ENCODE measurements at places on chromosomes 6 and 20.
A peak's percentile ranks its signal among the peaks of the same experiment; 100 is the strongest.

DNA sequence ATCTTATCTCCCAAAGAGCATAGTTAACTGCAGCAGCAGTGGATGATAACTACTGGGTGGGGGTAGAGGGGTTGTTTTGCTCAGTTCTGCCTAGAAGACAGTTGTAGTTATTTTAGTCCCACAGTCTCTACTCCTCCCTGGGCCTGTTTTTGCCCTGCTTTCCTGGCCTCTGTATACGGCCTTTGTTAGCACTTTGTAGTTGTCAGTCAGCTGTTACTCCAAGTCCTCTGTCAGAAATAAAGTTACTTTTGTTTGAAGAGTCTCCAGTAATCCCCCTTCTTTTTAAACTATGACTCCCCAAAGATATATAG is 113.9 kb downstream of the SLC16A10 start:
- DNase-seq = no peak

GRCh38 chr20:17761604-17762003 is 61.8 kb downstream of the BANF2 start:
- no peak for DNase-seq

DNA sequence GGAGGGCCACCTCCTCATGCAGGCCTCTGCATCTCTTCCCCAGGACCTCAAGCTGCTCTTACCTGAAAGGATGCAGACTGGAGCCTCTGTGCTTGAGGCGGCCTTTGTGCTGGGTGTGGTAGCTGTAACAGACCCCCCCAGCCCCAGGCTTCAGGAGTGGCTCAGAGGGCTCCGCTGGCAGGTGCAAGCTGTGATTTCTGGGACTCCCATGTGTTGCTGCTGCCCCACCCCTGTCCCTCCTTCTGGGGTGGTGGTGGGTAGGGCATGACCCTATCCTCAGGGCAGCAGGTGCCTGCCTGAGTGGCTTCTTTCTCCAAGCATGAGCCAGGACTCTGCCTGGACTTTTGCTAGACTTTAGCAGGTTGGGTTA is 121.2 kb downstream of the SULF2 start:
- no peak for DNase-seq

- no peak for DNase-seq
Measured at GRCh38 chr6:157172830-157173536, 150.3 kb downstream of the TMEM242 start.

DNA sequence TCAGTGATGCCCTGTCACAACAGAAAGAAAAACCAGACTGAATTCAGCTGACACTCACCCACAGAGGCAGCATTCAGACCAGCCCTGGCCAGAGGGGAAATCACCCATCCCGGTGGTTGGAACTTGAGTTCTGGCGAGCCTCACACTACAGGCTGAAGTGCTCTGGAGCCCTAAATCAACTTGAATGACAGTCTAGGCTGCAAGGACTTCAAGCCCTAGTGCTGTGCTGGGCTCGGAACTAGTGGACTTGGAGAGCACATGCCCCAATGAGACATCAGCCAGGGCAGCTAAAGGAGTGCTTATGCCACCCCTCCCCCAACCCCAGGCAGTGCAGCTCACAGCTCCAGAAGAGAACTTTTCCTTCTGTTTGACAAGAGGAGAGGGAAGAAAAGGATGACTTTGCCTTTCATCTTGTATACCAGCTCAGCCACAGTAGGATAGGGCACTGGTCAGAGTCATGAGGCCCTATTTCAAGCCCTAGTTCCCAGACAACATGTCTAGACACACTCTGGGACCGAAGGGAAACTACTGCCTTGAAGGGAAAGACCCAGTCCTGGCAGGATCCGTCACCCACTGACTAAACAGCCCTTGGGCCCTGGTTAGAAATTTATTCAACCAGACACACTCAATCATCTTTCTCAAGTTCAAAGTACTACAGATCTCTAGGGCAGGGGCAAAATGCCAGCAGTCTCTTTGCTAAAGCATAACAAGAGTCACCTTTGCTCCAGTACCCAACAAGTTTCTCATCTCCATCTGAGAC is 43.2 kb upstream of the PNRC1 start:
- no peak for DNase-seq

GRCh38 chr6:151374036-151374683 is 17.2 kb downstream of the ZBTB2 start:
- DNase-seq = no peak

GRCh38 chr6:108782179-108783041 is 65.8 kb upstream of the ARMC2 start:
- peak; percentile 49 for DNase-seq

- no peak for DNase-seq
Measured at GRCh38 chr6:118387921-118388701, 160.0 kb upstream of the PLN start.

DNA sequence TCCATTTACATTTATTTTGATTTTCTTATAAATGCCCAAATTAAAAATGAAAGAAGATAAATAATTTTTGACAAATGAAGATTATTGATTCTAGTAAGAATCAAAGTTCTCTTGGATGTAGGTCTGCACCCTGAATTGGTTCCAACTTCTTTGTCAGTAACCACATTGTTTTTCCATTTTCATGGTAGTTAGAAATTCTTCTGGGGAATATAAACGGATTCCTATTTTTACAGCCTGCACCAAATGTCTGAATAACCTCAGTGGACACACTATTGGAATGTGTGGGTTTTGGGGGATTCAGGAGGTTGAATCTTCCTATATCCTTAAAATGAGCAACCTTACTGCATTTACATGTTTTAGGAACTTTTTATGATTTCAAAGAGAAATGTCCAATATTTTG is 1085.3 kb upstream of the MAP3K7 start:
- no peak for DNase-seq

- no peak for DNase-seq
Measured at GRCh38 chr20:48523191-48523995, 304.4 kb downstream of the PREX1 start.

DNA sequence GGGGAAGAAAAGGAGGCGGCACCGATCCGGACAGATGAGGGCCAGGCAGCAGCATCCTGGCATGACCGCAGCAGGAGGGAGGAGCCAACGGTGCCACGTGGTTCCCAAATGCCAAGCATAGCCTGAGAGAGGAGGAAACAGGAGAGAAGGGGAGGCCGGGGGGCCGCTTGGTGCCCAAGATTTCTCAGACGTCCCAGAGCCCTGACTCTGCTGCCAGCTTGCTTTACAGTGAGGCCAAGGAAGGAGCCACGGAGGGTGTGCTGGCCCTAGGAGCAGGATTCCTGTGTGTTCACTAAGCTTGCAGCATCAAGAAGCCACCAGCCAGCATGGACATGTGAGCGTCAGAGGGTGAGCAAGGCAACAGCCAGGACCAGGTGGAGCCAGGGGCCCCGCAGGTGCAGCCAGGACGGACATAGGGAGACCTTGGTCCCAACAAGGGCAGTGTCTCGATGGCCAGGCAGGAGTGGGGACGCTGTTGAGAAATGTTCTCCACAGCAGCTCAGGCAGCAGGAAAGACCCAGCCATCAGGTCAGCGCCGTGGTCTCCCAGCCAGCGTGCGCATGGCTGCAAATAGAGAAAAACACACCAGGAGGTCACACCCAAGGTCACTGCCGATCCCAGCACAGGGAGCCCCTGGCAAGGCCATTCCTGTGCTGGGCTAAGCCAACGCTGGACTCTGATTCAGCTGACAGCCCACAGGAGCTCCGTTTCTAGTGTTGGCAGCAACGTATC is 143.7 kb downstream of the DLL1 start:
- peak; percentile 58 for DNase-seq

DNA sequence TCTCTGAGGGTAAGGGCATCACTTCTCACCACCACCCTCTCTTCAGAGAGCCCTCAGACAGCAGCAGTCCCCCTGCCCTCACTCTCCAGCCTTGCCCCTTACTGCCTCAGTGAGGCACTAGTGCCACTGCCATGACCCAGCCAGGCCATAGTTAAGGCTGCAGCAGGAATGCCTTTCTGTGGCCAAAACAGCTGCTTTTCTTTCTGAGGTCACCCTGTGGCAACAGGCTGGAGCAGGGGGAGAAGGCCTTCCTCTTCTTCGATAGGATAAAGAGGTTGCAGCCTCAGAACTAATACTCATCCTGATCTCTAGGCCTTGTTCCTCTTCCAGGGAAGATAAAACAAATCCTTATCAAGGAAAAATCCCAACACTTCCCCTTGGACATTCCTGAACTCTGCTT is 56.8 kb upstream of the ECI2 start:
- DNase-seq = no peak

DNA sequence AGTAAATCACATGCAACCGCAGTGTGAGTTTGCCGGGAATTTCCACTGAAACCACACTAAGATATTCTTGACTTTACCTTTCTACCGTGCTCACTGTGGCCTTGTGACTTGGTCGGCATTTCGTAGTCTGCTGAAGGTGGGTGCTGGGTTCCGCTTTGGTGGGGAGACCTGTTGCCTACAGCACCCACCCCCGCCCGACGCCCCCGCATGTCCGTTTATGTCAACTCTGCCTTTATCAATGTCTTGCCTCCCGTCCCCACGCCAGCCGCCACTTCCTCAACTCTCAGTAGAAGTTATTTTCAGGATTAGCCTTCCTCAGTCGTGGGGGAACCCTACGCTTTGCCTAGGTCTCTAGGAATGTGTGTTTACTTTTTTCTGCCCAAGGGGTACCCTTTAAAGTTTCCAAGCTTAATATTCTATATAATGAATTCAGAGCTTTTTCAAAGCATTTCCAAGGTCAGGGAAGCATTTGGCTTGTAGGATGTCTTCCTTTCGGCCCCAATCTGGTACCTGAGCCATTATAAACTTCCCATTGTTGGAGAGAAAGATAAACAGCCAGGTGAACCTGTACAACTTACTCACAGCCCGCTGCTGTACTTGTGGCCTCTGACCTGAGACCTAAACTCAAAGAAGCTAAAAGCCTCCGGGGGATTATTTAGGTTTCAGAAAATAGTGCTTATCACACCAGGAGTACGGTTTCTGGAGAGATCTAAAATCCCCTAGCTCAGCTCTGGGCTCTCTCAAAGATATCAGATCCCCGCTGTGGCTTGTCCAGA is 54.2 kb downstream of the TBC1D7 start:
- peak; percentile 68 for DNase-seq

GRCh38 chr6:112680091-112680490 is 333.0 kb downstream of the RFPL4B start:
- DNase-seq = no peak

- no peak for DNase-seq
Measured at GRCh38 chr6:43089874-43090558, 13.9 kb downstream of the PTK7 start.

DNA sequence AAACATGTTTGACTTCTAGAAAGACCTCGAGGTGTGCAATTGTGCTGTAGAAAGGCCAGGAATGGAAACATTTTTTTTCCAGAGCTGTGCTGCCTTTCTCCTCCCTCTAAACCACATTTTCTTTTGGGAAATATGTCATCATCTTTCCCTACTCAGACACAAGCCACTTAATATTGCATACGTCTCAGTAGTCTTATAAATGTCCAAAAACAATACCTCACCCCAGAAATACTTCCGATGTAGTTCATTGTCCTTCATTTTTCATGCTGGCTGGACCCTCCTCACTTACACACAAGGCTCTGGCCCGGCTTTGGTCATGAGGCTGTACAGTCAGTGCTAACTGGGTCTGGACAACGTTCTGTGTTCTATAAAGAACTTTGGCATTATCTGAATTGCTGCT is 126.4 kb downstream of the SCML4 start:
- no peak for DNase-seq

GRCh38 chr6:45655745-45656476 is 278.2 kb upstream of the SUPT3H start:
- no peak for DNase-seq

- no peak for DNase-seq
Measured at GRCh38 chr20:10591946-10592521, 81.8 kb downstream of the JAG1 start.

DNA sequence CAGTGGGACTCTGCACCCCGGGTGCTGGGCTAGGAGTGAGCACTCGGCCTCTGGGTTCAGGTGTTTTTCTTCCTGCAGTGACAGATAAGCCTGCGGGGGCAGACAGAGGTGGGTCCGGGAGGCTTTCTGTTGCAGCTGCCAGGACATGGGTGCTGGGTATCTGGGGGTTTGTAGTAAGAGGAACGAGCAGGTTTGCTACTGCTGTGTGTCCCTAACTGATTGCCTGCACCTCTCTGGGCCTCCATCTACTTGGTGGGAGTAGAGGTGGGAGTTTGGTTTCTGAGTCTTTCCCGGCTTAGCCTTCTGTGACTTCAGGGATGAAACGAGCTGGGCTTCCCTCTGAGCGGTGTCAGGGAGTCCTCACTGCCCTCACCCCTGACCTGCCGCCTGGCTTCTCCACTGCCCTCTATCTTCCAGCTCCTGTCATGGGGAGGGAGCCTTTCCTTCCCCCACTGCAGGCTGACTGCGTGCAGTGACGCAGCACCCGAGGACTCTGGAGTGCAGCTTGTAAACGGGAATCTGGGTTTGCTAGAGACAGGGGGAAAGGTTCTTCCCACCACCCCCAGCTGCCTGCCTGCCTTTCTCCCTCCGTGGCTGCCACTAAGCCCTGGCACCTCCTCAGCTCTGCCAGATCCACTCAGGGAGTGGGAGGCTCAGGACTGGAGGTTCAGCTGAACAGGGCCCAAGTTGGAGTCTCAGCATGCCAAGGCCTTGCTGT is 6.7 kb downstream of the DLGAP4 start:
- no peak for DNase-seq

DNA sequence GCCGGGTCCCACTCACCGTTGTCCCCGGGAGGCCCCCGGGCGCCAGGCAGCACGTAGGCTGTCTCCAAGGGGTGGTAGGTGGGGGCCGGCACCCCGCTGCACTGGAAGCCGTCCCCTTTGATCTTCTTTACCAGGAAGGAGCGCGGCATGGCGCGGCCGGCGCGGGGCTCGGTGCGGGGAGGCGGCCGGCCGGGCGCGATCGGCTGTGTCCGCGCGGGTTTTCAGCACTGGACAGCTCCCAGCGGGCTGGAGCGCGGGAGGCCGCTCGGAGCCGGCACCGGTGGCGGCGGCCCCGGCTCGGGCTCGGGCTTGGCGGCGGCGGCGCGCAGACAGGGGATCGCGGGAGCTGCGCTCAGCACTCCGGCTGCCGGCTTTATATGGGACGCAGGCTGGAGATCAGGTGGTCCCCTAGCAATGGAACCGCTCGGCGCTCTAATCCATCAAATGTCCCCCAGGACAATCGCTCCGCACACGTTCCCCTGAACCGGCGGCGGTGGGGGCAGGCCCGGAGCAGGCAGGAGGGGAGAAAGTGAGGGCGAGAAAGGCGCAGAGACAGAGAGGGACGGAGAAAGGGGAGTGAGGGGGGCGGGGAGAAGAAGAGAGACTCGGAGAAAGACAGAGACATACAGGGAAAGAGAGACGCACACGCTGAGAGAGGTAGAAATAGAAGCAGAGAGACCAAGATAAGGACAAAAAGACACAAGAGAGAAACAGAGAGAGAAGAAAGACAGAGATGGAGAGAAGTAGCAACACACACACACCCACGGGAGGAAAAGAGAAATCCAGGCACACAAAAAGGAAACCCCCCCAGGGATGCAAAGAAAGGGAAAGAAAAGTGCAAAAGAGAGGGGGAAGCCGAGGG is at the start of gene SCRT2:
SCRT2 (minus strand) TSS at position 350 of the 862 bp plus-strand sequence; CDS start at position 149, 201 bp downstream.
- peak; percentile 68 for DNase-seq

GRCh38 chr6:7897461-7898192 is 13.0 kb downstream of the TXNDC5 start:
- no peak for DNase-seq
